ENCODE measurements at places on chromosomes 3 and 15.

DNA sequence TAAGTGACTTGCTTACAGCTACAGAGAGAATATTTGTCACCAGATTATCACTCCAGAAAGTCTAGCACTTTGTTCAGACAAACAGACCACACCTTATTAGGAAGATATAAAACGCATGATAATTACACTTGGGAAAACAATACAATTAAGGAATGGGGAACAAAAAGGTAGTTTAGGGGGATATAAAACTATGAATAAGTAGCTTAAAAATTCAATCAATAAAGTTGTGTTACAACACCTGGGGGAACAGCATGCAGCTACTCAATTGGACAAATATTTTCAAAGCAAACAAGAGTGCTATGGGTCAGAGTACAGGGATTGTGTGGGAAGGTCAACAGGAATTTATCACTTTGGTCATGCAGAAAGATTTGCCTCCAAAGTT, 15.1 kb downstream of the CLDN1 start:
- DNase-seq: no peak

DNA sequence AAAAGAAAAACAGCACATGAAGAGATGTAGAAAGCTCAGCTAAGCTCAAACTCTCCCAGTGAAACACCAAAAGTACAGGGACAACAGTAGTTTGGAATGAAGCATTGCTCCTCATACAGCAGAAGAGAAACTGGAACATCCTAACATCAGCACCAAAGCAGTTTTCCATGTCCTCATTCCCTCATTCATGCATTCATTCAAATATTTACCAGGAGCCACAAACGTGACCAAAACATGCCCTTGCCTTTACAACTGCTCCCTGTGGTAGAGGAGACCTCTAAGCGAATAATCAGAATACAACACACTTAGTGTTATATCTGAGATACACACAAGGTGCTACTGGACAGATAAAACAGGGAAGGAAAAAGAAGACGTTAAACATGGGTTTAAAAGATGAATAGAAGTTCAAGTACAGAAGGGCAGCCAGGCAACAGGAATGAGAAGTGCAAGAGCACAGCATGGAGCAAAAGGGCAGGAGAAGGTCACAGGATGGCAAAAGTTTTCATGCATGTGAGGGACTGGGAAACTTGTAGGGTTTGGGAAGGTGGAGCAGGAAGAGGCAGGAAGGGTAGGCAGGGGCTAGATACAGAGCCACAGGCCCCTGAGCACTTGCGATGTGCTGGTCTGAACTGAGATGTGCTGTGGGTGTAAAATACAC, 58.5 kb upstream of the LMCD1 start:
- DNase-seq: no peak

GRCh38 chr3:23944007-23944783, 891 bp upstream of the NR1D2 start:
- no peak for DNase-seq

- no peak for DNase-seq
Observed at GRCh38 chr3:188888321-188889053, 283.3 kb upstream of the TPRG1 start.

- DNase-seq: no peak
Observed at GRCh38 chr3:187665010-187665409, 5.2 kb downstream of the SST start.

- no peak for DNase-seq
Observed at GRCh38 chr15:58966698-58967097, 20.8 kb upstream of the RNF111 start.

DNA sequence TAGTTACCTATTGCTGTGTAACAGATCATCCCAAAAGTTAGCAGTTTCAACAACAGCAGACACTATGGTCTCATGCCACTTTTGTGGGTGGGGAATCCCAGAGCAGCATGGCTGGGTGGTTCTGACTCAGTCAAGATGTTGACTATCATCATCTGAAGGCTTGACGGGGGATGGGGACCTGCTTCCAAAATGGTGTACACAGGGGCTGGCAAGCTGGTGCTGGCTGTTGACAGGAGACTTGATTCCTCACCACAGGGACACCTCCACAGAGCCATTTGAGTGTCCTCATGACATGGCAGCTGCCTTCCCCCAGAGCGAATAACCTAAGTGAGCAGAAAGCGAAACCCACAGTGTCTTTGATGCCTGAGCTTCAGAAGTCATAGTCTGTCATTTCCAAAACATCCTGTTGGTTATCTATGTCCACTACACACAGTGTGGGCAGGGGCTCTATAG, 19.1 kb downstream of the DNAJB8 start:
- DNase-seq: no peak

GRCh38 chr3:126538316-126538715, 14.4 kb downstream of the CHST13 start:
- DNase-seq: no peak

GRCh38 chr3:13621381-13622221, 72.7 kb downstream of the FBLN2 start:
- peak; percentile 10 for DNase-seq

- no peak for DNase-seq
Observed at GRCh38 chr3:81161851-81162250, 599.6 kb downstream of the GBE1 start.

- no peak for DNase-seq
Observed at GRCh38 chr15:58392141-58392540, 39.6 kb upstream of the LIPC start.

GRCh38 chr3:126261037-126261436, 80.7 kb upstream of the ALDH1L1 start:
- DNase-seq: no peak

GRCh38 chr3:172332256-172333041, 115.8 kb downstream of the GHSR start:
- DNase-seq: peak; percentile 34

GRCh38 chr3:49653621-49654020, 20.5 kb upstream of the APEH start:
- no peak for DNase-seq

GRCh38 chr3:60742606-60743145, 508.6 kb downstream of the FHIT start:
- DNase-seq: no peak

DNA sequence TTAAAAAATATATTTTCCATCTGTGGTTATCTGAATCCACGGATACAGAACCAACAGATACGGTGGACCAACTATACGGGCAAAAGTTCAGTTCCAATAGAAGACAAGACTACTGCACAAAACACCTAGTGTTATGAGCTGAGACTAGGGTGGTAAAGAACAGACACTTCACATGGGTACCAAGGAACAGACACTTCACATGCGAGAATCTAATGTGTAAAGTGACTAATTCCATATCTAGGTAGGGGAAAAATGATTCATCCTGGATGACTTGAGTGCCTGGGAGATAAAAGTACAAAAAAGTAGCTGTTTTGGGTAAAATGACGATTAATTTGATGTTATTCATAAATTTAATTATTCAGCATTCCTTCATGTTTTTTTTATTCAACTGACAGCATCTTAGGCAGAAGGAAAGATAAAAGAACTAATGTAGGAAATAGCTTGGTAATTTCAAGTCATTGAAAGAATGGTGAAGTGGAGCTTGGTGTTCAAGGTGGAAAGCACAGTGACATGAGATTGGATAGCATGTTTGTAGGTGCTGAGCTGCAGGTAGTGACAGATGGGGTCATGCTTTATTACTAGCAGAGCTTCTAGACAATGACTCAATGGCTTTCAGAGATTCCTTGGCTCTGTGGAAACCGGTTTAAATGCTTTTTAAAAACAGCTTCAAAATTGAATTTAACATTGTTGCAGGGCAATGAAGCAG, 5.2 kb downstream of the CD200 start:
- DNase-seq: no peak

- no peak for DNase-seq
Observed at GRCh38 chr3:111618945-111619344, 23.8 kb upstream of the ZBED2 start.

- DNase-seq: peak; percentile 11
Observed at GRCh38 chr15:31080591-31081014, 20.9 kb downstream of the TRPM1 start.

DNA sequence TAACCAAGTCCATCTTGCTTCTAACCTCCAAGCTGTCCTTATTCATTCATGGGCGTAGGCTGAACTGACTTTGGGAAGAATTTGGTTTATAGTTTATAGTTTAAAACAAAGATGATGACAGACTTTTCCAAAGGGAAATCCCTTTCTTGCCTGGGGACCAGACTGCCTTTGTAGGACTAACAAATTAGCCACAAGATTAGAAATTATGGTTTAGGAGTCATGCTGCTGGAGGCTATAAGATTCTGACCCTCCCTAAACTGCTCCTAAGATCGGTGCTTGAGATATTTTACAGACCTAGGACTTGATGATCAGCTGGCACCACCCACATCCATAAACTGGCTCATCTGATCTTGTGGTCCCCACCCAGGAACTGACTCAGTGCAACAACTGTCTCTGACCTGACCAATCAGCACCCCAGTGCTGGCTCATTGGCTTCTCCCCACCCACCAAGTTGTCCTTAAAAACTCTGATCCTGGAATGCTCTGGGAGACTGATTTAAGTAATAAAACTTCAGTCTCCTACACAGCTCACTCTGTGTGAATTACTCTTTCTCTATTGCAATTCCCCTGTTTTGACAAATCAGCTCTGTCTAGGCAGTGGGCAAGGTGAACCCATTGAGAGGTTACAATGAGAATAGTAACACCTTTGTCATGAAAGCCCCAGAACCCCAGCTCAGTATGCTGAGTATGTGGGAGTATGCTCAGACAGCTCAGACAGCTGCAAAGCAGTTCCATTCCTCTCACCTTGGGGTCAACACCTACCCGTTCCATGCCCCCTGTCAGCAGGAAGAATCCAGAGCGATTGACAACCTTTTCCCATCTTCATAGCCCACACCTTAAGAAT, 51.6 kb upstream of the C15orf39 start:
- no peak for DNase-seq

DNA sequence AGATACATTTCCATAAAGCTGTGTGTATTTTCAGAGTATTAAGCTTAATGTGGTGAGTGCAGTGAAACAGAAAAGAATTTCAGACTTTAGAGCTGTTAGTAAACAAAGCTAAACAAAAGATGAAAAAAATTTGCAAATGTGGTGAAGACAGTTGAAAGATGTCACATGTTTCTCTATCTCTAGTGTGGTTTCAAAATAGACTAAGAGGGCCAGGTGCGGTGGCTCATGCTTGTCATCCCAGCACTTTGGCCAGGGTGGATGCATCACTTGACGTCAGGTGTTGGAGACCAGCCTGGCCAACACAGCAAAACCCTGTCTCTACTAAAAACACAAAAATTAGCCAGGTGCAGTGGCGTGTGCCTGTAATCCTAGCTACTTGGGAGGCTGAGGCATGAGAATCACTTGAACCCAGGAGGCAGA, 466.0 kb upstream of the NR2F2 start:
- no peak for DNase-seq

DNA sequence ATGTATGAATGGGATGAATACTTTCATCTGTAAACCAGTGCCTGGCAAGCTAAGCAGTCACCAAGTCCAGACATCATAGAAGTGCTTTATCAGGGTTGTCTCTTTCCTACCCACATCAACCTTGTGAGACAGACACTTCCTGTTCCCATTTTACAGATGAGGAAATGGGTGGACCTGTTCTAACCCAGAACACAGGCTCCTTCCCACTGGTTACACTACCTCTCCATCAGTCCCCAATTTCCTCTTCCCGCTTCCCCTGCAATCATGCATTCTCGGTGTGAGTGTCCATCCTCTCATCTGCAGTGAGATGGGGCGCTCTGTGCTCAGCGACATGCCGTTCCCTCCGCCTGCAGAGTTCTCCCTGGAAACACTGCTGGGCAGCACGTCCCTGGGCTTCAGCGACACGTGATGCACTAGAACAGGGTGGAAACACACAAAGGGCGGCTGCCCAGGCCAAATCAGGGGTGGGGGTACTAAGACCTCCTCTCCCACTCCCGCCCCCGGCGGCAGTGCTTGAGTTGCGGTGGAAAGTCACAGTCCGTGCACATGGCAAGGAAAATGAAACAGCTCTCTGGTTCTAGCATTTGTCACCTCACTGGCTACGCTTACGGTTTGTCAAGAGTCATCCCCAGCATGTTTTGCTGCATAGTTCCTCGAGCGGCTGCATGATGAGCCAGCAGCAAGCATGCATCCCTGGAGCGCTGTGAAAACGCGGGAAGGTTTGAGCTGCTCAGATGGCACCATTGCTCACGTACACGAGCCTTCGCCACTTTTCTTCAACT, 201.1 kb downstream of the ADAMTS17 start:
- DNase-seq: no peak

DNA sequence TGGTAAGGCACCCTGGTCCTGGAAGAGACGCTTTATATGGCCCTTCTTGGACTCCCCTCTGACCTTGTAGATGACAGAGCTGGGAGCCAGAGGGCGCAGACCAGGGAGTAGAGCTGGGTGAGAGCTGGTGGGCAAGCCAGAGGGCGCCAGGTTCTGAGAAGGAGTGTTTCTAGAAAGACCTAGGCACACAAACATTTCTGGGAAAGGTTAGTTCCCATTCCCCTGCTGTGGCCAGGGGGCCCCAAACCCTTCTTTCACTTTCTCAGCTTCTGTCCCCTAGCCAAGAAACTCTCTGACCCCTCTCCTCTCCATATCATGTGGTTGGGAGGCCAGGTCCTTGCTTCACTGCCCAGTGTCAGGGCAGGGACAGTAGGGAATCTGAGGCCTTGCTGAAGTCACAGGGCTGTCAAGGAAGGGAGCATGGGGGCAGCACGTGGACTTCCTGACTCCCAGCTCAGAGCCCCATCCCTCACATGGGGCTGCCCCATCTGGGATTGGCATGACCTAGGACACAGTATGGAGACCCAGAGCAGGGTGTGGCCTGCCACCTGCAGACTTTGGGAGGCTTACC, 3.6 kb downstream of the HEMK1 start:
- DNase-seq: no peak

All from activated T-cell treated with anti-CD3 and anti-CD28 coated beads for 1 hour (primary cell).